ENCODE measurements at places on chromosomes 2 and 18.

- H3K36me3 ChIP-seq, result no peaks in the 10 kb centered on the region
- DNase-seq, result no peak
- no peaks in the 10 kb centered on the region for H3K27me3 ChIP-seq
- H3K27ac ChIP-seq, result no peak overlapping the region
- H3K4me3 ChIP-seq, result no peak overlapping the region
Observed at GRCh38 chr2:185215497-185215896, 523.1 kb upstream of the FSIP2 start.

GRCh38 chr2:196565106-196565765 is 74.3 kb upstream of the CCDC150 start:
- H3K4me3 ChIP-seq, result no peak overlapping the region
- H3K36me3 ChIP-seq, result no peaks in the 10 kb centered on the region
- no peak overlapping the region for H3K27ac ChIP-seq
- no peak for DNase-seq

- no peak for DNase-seq
- H3K4me3 ChIP-seq, result no peak overlapping the region
- no peak overlapping the region for H3K27ac ChIP-seq
Observed at GRCh38 chr2:19801367-19802080, 100.3 kb downstream of the TTC32 start.

GRCh38 chr18:13612196-13612997 is 114.0 kb downstream of the FAM210A start:
- H3K27ac ChIP-seq, result peak overlapping the region; percentile 44
- peak; percentile 64 for DNase-seq
- no peaks in the 10 kb centered on the region for H3K27me3 ChIP-seq
- H3K4me1 ChIP-seq, result peaks cover 52% of the 10 kb centered on the region
- H3K4me3 ChIP-seq, result peak overlapping the region; percentile 67

- H3K36me3 ChIP-seq, result no peaks in the 10 kb centered on the region
- no peak overlapping the region for H3K4me3 ChIP-seq
- H3K4me1 ChIP-seq, result peaks cover 13% of the 10 kb centered on the region
Observed at GRCh38 chr2:104890685-104891069, 36.8 kb downstream of the POU3F3 start.

GRCh38 chr18:37844209-37844970 is 278.8 kb upstream of the CELF4 start:
- H3K4me3 ChIP-seq, result no peak overlapping the region
- no peaks in the 10 kb centered on the region for H3K27me3 ChIP-seq
- no peak overlapping the region for H3K27ac ChIP-seq
- H3K36me3 ChIP-seq, result no peaks in the 10 kb centered on the region

GRCh38 chr2:43838560-43839267 is at the start of the genes ABCG5 and ABCG8:
ABCG5 (minus strand) TSS chr2:43838839; CDS start chr2:43838679, 160 bp downstream.
ABCG8 (plus strand) TSS chr2:43838971; CDS start chr2:43839054, 83 bp downstream.
- no peak within 1 kb of the TSS for H3K27ac ChIP-seq
- no peaks in the 10 kb centered on the region for H3K36me3 ChIP-seq
- H3K4me1 ChIP-seq, result no peaks in the 10 kb centered on the region
- peaks cover 23% of the 10 kb centered on the region for H3K27me3 ChIP-seq
- DNase-seq, result no peak

DNA sequence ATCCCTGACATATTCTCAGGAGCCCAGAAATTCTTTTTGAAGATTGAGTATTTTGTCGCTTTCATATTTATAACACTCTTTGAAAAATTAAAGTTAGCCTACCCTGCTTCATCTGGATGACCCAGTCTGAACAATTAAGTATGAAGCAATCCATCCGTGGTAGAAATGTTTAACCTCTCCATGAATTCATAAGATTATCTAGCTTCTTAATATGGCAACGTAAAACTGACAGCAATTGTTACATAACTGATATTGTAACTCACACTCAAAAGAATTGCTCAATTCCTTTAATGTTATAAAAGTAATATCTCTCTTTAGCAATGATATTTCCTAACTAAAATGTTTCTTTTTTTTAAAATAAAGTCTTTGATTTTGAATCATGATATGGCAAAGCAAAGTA is 7.2 kb upstream of the ABCA12 start:
- no peaks in the 10 kb centered on the region for H3K4me1 ChIP-seq
- H3K27ac ChIP-seq, result no peak overlapping the region
- DNase-seq, result no peak
- no peaks in the 10 kb centered on the region for H3K36me3 ChIP-seq
- H3K4me3 ChIP-seq, result no peak overlapping the region

DNA sequence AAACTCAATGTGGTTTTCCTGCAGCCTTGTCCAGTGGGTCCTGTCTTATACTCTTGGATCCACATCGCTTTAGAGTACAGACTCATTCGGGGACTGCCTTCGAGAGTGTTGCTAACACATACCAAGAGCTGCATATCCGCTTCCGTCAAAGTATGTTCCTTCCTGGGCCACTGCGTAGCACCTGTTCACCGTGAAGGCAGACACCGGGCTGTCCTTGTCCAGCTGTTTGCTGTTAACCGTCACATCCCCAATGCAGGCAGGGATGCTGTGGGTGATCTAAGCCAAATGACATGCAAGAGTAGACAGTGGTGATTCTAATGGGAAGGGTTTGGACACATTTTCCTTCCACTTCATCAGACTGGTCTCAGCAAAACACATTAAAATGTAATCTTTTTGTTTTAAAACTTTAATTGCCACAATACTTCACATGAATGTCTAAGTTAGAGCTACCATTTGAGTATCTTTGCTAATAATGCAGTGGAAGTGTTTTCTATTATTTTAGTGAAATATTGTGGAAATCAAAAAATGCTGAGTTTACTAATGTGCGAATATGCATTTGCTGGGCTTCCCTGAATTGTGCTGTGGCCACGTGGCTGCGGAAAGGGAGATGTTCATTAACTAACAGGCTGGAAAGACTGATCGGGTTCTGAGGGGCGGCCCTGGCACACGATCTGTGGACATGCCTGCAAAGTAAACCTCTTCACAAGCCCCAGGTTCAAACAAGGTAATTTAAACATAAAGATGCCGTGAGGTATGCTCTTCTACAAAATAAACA is 169.1 kb downstream of the LAMA1 start:
- H3K27me3 ChIP-seq, result no peaks in the 10 kb centered on the region
- H3K27ac ChIP-seq, result no peak overlapping the region
- no peaks in the 10 kb centered on the region for H3K4me1 ChIP-seq
- H3K4me3 ChIP-seq, result no peak overlapping the region
- no peak for DNase-seq
- H3K36me3 ChIP-seq, result no peaks in the 10 kb centered on the region

DNA sequence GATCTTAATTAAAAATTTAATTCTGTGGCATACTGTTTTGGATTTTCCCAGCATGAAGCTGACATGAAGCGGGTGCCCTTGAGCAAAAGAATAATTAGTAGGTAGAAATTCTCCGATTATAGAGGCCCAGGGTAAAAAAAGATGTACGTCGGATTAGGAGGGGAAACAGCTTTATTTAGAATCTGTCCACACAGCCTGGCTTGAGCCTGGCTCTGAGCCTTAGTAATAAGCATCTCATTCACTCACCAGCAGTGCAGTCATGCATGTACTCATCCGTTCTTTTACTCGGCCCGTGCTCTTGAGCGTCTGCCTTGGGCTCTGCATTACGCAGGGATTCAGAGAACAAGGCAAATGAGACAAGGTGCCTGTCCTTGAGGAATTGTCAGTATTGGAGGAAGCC is 219.3 kb downstream of the AGAP1 start:
- no peaks in the 10 kb centered on the region for H3K27me3 ChIP-seq
- H3K27ac ChIP-seq, result no peak overlapping the region
- no peaks in the 10 kb centered on the region for H3K4me1 ChIP-seq
- H3K4me3 ChIP-seq, result no peak overlapping the region
- no peaks in the 10 kb centered on the region for H3K36me3 ChIP-seq
- DNase-seq, result no peak

DNA sequence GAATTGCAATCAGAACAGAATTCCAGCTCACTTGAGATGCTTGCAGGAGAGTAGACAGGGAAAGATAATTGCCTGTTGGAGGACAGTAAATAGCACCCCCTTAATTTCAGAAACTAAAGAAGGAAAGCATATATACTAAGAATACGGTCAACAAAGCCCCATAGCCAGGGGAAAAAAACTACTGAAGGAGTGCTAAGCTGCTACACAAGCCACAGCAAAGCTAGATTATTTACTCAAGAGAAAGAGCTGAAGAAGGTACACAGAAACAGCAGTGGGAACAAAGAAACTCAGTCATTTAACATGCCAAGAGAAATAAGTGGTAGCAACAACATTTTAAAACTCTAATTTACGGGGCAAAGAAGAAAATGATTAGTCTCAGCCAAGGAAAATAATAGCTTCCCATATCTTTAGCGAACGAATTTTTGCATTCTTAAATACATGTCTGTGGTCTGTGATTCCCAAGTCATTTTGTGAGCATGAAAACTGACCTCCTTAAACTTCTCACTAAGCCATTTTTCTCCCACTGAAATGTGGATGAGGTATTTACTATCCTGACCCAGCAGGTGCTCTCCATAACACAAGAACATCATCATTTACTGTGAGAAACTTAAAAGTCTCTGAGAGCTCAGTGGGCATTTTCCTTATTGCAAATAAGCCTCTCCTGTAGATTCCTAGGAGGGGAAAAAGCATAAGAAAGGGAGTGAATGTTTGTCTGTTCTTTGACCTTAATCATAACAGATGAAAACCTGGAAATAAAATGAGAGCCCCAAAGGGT is 196.0 kb downstream of the PAX3 start:
- H3K4me3 ChIP-seq, result no peak overlapping the region
- no peak overlapping the region for H3K27ac ChIP-seq
- no peak for DNase-seq
- H3K4me1 ChIP-seq, result no peaks in the 10 kb centered on the region

- no peak for DNase-seq
- H3K27ac ChIP-seq, result no peak overlapping the region
- H3K4me3 ChIP-seq, result no peak overlapping the region
- peaks cover 18% of the 10 kb centered on the region for H3K4me1 ChIP-seq
Observed at GRCh38 chr2:148721520-148721931, 77.0 kb downstream of the EPC2 start.

- no peaks in the 10 kb centered on the region for H3K27me3 ChIP-seq
- no peak overlapping the region for H3K4me3 ChIP-seq
- H3K27ac ChIP-seq, result no peak overlapping the region
- H3K36me3 ChIP-seq, result no peaks in the 10 kb centered on the region
Observed at GRCh38 chr18:24370120-24370519, 27.5 kb downstream of the OSBPL1A start.

DNA sequence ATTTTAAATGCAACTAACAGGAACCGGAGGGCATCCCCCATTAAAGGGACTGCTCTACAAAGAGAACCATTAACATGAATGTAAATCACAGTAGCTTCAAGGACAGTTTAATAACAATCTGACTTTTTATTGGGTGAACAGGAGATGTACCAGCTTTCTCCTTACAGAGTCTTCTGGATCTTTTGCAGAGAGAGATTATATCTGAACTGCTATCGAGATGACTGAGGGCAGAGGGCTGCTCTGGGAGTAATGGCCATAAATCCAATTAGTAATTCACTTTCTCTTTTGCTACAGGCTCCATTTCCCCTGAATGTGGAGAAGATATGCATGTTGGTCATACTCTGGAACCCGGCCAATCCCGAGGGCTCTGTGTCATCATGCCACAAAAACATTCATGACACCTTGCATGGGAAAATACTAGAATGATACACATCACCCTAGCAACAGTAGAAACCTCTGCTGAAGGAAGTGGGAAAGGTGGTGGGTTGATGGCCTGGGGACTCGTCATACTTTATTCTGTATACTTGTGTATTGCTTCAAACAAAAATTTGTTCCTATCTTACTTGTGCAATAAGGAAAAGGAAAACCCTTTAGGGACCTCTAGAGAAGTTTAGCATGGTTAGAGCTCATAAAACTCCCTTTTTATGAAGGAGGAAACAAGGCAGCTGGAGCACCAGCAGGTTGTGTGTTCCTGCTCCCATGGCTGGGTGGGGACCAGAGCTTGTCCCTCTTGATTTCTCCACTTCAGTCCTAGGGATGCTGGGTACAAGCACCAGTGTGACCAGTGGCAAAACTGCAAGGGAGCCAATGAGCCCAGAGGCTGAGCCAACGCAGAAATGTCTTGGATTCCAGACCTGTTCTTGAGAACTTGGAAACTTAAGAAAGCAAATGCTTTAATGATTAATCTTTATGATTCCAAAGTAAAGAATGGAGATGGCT is 26.0 kb downstream of the CTAGE1 start:
- peak; percentile 79 for DNase-seq
- no peak overlapping the region for H3K4me3 ChIP-seq
- H3K27ac ChIP-seq, result peak overlapping the region; percentile 54
- no peaks in the 10 kb centered on the region for H3K4me1 ChIP-seq
- no peaks in the 10 kb centered on the region for H3K27me3 ChIP-seq

GRCh38 chr18:8519102-8519501 is 90.1 kb upstream of the RAB12 start:
- no peak for DNase-seq
- H3K36me3 ChIP-seq, result no peaks in the 10 kb centered on the region
- H3K27me3 ChIP-seq, result no peaks in the 10 kb centered on the region
- no peaks in the 10 kb centered on the region for H3K4me1 ChIP-seq
- H3K4me3 ChIP-seq, result no peak overlapping the region

GRCh38 chr2:38836791-38837190 is 38.9 kb downstream of the DHX57 start:
- H3K27me3 ChIP-seq, result no peaks in the 10 kb centered on the region
- no peaks in the 10 kb centered on the region for H3K4me1 ChIP-seq
- H3K27ac ChIP-seq, result no peak overlapping the region
- peaks cover 4% of the 10 kb centered on the region for H3K36me3 ChIP-seq
- no peak for DNase-seq

Measured in T-cell (primary cell).